Activated CD4-positive, alpha-beta T cell treated with anti-CD3 and anti-CD28 coated beads, Interleukin-2, amount 10 ng/mL, durations not matched to agents 7 days and 5 days (primary cell): ENCODE measurements at places on chromosomes 6 and 20.

- no peak for DNase-seq
These were observed 20.5 kb upstream of the TIAM2 start for GRCh38 chr6:154974485-154975149.

- no peak for DNase-seq
These were observed 91.7 kb downstream of the RNF182 start for GRCh38 chr6:14016432-14016831.

- DNase-seq, result no peak
These were observed 1010.8 kb upstream of the EYS start for GRCh38 chr6:66717801-66718200.

GRCh38 chr20:36399147-36399968, 93.2 kb downstream of the DLGAP4 start:
- DNase-seq, result peak; percentile 43

DNA sequence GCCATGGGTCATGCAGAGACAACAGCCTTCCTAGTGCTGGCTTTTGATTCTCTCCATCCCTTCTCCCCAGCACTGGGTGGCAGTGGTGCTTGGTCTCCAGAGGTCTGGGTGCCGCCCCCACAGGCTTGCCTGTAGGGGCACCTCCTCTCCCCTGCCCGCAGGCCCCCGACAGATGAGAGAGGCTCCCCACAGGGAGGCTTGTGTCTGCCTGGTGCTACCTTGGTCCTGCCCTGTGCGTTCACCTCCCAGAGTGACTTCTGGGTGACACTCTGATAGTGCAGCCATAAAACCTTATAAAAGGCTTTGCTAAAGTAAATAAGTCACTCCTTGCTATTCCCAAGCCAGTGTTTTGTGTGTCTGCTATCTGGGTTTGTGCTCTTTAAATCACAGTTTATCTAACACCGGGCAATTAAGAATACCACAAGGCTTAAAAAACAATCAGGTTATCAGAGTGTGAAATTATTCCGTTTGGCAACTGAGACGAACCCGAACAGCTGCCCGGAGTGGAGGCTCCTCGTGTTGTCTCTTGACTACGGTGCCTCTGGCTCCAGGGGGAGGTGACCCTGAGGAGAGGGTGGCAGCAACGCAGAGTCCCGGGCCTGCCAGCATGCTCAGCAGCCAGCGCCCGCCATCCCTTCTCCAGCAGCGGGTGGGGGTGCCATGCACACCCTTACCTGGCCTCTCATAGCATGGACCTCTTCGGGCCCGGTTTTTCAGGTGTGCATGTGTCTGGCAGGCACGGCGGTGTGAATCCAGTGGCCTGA, 5.4 kb upstream of the C20orf204 start:
- DNase-seq, result no peak

- no peak for DNase-seq
These were observed 161.0 kb downstream of the COL12A1 start for GRCh38 chr6:75044846-75045245.

DNA sequence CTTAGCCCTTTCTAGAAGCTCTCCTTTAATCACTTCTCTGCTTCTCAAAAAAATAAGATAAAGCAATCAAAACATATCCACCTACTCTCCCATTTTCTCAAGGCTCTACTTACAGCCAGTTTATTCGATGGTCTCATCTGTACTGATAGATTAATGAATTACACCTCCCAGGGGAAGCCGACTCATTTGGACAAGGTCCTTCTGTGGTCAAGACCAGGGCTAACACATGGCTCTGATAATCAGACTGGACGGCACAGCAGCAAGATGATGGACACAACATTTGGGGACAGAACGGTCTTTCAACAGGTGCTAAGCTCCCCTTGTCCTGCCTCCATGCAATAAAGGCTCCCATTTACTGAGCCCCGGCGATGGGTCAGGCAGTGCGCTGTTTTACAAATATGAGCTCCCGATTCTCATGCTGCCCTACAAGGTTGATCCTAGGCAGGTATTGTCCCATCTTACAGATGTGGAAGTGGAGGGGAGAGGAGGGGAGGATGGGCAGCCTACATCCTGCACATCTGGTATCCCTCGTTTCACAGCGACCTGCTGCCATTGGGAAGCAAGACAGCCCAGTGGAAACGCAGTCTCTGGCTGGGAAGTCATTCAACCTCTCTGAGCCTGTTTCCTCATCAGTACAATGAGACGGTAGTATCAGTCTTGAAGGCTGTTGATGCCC, 15.7 kb downstream of the CPNE5 start:
- no peak for DNase-seq

- DNase-seq, result no peak
These were observed 72.4 kb upstream of the BTBD3 start for GRCh38 chr20:11845340-11845739.

GRCh38 chr6:80489911-80490635, 383.6 kb downstream of the BCKDHB start:
- DNase-seq, result no peak
